SJCRH30 (cell line): ENCODE measurements at places on chromosomes 4 and X. TPM values are rescaled to one million over a fixed set of nuclear protein-coding genes. Genes with fewer than 3 reads are reported as not detected.

The SERPINA7 gene
- total RNA-seq, result not detected in 2 replicates

The ODAM gene
- not detected in 2 replicates for total RNA-seq

The TMEM131L gene
- 55.0 and 61.3 TPM in 2 replicates for total RNA-seq

The ADH1C gene
- total RNA-seq, result not detected in 2 replicates

The PCYT1B gene
- total RNA-seq, result 7.2 TPM in 2 replicates

The NUDT10 gene
- total RNA-seq, result 2.2 and 2.7 TPM in 2 replicates

The DCAF8L2 gene
- not detected in 2 replicates for total RNA-seq

- no peak for DNase-seq
Measured at GRCh38 chr4:138643827-138644226, 371.8 kb upstream of the NOCT start.

GRCh38 chr4:20480165-20480947 is 219.9 kb upstream of the PACRGL start:
- no peak for DNase-seq

GRCh38 chrX:123713434-123713833 is 19.4 kb downstream of the THOC2 start:
- no peak for DNase-seq

DNA sequence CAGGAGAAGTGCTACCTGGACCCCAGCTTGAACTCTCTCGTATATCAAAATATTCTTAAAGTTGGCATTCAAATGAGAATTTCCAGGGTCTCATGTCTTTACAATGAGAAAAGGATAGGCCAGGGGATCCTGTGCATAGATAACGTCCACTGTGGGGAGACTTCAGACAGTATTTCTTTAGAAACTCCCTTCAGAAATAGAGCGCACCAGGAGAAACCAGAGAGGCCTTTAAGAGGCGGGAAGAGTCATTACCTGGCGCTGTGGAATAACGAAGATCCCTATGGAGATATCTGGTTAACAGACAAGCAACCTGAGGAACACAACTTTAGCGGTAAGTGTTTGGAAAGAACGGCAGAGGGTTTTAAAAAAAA is 600 bp downstream of the RADX start:
- DNase-seq, result peak; percentile 10

GRCh38 chrX:149541521-149542047 is 772 bp downstream of the EOLA1 start:
- peak; percentile 7 for DNase-seq

DNA sequence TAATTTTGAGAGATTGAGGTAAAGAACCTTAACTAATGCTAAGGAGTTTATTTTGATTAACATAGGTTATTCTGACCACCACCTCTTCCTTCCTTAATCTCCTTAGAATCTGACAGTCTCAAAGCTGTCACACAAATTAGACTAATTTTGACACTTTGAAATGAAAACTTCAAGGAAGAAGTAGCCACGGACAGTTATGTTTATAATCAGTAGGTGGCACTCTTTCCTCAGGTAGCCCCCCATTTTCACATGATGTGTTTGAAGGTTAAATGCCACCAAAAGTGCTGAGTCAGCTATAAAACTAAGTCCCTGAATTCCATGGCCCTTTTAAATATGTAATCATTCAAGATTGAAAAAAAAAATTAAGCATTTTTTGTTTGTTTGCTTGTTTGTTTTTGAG is 22.4 kb downstream of the TMEM33 start:
- DNase-seq, result no peak

DNA sequence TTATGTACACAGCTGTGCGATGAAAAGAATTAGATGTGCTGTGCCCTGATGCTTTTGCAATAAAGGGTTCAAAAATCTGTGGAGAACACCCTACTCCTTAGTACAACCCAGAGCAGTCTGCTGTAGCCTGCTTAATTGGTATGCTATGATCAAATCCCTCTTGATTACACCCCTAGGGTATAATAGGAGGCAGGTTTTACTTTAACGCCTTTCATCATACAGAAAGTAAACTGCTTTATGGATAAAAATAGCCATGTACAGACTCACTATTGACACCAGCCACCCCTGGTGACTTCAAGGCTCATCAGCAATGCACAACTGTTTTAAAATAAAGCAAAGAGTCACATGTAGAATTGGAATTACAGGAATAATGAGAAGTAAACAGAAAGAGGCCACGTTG is 315.3 kb downstream of the DMD start:
- DNase-seq, result peak; percentile 12

- DNase-seq, result no peak
Measured at GRCh38 chr4:6334203-6334887, 64.7 kb downstream of the WFS1 start.

- no peak for DNase-seq
Measured at GRCh38 chrX:56787734-56788152, 58.7 kb downstream of the NBDY start.

DNA sequence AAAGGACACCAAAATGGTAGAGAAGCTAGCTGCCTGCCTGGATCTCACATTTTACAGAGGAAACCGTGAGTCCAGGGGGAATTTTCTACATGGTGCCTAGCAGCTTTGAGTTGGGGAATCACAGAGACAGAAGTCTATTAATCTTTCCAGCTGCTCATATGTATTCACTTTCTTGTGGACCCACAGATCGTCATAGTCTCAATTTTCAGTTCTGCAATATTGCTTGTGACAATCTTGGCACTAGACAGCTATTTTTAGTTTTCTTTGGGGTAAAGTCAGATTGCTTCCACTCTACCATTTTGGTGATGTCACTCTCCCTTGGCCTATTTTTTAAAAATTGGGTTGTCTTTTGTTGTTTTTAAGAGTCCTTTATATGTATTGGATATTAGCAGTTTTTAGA is 233.4 kb upstream of the STK26 start:
- no peak for DNase-seq

DNA sequence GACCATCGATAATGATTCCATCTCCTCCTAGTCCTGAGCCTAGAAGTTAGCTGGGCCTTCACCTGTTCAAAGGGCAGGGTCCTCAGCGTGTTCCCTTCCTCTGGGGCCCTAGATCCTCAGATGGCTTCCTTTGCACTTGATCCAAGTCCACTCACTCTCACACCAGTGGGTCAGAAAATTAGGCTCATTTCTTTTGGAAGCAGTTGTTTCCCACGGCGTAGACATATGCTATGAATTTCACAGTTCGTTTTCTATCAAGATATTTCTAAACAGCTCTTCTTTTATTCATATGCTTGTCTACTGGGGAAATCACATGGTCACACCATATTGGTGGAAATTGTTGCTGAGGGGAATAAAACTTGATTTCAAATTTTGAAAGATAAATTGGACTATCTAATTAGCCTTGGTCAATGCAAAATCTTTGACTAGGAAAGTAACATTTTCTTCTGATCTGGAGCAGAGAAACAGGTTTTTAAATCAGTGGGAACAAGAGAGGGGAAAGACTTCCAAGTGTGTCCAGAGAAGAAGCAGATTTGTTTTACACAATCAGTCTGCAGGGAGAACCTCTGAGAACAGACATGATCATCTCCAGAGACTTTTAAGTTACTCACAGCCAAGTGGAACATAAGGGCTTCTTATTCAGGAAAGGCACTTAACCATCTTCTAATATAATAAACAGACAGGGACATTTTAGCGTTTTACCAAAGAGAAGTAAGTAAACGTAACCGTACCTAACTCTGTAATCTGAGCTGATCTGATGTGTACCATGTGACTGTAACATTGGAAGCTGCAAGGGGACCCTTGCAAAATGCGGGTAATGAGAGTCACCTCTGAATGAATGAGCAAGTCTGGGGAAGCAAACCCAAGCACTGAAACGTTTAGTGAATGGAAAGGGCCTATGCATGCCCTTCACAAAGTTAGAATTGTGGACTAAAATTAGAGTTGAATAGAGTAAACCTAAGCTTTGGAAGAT is 455.7 kb upstream of the FAT1 start:
- DNase-seq, result no peak

GRCh38 chr4:151998723-151999122 is 237.9 kb upstream of the GATB start:
- no peak for DNase-seq

DNA sequence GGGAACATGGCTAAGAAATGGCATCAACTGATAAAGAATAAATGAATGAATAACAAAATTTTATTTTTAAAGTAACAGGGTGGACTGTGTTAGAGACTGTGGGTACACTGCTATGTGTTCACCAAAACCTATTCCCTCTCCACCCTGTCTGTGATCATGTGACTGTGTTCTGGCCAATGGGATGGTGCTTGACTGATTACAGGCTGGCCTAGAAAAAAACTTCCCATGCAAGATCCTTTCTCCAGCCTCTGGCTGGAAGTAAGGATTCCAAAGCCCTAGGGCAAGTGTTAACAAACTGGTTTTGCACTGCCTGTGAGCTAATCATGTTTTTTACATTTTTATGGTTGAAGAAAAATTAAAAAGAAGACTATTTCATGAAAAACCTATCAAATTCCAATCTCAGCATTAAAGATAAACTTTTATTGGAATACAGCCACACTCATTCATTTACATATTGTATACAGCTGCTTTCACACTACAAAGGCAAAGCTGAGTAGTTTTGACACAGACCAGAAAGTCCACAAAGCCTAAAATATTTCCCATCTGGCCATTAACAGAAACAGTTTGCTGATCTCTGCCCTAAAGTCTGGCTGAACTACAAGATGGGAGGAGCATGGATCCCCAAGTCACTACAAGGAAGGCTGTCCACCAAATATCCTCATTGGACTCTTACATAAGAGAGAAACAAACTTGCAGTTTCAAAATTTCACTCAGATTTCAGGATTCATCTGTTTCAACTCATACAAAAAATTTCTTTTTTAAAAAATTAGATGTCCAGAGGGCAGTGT is 133.2 kb downstream of the ARHGAP6 start:
- peak; percentile 67 for DNase-seq

DNA sequence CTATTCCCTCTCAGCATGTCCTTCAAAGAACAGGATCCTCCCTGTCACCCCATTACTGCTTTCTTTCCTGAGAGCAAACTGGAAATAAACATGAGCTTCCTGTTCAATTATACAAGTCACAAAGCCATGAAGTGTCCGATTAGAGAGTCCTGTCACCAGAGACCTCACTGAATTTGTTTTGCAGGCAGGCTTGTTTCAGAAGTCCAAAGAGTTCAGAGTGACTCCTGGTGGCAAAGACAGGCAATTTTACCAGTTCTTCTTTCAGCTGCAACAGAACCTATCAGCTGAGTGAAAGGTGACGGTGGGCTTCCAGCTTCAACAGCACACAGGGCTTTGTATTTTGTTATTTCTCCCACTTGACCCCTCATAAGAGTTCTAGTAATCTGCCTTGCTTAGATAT is 6.4 kb downstream of the ELK1 start:
- DNase-seq, result no peak

- DNase-seq, result no peak
Measured at GRCh38 chrX:8179656-8180055, 8.6 kb upstream of the VCX2 start.

DNA sequence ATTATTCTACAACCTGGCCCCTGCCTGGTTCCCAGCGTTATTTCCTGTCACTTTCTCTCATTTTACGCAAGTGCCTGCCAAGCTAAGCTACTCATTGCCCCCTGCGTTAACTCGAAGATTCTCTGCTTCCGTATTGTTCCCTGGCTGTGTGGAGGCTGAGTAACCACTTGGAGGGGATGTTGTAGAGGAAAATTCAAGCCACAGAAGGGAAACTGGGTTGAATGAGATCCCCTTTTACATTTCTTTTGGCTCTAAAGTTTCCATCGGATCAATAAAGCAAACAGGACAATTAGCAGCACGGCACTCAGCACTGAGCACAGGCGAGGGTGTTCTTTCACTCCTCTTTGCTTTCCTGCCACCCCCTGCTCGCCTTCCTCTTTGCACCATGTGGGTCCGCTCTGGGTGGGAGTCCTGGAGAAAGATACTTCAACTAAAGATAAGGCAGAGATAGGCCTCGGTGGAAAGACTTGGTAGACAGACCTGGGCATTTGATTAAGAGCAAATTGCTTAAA is 4.2 kb upstream of the TMSB4X start:
- peak; percentile 38 for DNase-seq
